Fibroblast of upper back skin (primary cell): ENCODE measurements at places on chromosomes 11 and 22.

DNA sequence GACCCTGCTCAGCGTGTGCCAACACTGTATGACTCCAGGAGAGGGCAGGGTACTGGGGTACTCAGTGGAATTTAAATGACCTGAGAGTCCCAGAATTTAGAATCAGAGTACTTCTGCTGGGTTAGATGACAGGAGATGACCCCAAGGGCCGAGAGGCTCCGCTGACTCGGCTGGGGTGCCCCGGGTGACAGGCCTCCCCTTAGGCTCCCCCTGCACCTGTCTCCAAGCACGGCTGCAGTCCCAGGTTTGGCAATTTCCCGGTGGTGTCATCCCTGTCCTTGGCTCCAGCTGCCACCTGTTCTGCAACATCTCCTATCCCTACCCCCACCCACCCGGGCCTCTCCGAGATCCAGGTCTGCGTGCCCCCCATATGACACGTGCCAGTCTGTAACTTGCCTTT lies 1.3 kb downstream of the ACTN3 start:
- DNase-seq = no peak

DNA sequence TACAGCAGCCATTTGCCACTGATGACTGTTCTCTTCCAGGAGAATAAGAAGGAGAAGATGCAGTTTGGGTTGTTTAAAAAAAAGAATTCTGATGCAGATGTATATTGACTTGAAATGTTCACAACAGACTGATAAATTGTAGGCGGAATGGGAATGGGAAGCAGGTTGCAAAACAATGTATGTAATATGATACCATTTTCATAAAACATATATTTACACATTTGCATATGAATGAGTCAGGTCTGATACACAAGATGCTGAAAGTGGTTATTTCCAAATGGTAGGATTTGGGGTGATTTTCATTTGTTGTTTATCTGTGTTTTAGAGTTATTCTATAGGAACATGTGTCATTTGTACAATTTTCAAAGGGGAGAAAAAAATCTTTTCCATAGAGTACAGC lies 9.0 kb upstream of the RCN1 start:
- no peak for DNase-seq

GRCh38 chr22:25666308-25666707 lies 75.7 kb upstream of the MYO18B start:
- DNase-seq = no peak

- DNase-seq = no peak
Measured at GRCh38 chr11:47991266-47991830, 11.0 kb downstream of the PTPRJ start.

DNA sequence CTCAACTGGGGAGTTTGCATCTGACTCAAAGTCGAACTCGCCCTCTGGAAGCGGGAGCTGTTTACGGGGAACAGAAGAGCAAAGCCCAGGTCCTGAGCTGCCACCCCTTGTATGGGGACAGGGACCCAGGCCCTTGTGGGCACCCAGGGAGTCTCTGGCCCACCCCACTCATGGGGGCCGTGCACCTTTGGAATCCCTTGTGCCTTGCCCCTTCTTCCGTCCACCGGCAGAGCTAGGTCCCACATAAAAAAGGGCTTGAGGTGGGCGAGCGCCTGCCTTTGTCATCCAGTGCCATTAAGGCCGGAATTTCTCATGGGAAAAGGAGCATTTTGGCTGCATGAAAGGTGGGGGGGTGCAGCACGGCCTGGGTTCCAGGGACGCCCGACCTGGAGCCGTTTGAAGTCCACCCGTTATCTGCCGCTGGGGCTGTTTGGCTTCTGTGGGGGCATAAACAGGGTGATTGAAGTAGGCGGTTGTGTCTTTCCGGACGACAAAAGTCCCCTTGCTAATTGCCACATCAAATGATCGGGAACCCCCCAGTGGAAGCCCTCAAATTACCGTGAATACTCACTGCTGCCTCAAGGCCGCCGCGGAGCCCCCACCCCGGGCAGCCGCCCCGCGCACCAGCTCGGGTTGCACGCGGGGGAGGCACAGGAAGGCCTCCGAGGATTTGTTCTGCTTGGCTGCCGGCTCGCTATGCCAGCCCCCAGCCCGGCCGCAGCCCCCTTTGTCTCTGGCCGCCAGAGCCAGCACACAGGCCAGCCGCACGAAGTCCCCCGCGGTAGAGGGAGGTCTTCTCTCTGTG lies 49.0 kb upstream of the FGF3 start:
- no peak for DNase-seq

DNA sequence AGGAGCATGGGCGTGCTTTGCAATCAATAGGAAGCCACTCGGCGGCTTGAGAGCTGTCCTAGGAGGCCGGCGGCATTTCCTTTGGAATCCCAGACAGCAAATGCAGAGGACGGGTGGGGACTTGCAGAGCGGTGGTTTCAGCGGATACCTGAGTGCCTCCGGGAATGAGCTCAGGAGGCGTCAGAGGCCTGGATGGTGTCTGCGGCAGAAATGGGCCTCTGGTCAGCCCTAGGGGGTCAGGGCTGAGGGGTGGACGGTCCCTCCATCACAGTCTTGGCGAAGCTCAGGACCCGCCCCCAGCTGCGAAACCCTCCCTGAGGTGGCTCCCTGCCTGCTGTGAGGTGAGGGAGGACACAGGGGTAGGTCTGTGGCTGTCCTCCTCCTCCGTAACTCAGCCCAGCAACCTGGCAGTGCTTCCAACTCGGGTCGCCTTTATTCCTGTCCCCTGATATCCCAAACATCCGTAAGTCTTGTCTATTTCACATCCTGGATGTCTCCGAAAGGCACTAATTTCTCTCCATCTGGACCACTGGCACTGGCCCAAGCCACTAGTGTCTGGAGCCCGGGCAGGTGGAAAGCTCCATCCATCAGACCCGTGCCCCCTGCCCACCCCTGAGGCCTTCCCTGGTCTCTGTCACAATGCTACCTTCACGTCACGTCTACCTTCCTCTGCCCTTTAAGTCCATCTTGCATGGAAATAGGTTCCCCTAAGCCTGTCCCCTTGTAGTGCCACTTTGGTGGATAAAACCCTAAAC lies 686.6 kb downstream of the BRD1 start:
- DNase-seq = no peak

DNA sequence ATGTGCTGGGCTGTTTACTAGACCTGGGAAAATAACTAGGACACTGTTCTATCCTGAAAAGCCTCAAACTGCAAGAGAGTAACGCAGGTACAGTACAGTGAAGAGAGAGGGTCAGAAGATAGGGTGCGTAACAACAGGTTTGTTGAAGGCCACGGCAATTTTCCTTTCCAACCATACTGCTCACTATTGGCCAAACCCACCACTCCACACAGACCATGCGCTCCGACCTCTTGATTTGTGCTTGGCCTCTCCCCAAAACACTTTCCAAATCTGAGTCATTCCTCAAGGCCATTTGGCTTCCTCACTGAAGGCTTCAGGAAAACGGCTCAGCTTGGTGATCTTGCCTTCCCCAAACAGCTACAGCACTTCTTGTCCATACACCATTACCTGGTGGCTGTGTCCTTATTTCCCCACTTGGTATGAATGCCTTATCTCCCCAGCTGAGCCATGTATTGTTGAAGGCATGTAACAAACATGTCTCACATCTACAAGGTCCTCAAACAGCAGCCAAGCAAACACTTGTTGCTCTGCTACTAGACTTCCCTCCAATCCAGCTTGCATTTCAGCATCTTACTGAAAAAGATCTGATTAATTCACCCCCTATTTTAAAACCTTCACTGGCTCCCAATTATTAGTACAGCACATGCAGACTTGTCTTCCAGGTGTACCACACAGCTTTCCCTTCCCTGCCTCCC lies 40.9 kb downstream of the TCF20 start:
- peak; percentile 15 for DNase-seq

DNA sequence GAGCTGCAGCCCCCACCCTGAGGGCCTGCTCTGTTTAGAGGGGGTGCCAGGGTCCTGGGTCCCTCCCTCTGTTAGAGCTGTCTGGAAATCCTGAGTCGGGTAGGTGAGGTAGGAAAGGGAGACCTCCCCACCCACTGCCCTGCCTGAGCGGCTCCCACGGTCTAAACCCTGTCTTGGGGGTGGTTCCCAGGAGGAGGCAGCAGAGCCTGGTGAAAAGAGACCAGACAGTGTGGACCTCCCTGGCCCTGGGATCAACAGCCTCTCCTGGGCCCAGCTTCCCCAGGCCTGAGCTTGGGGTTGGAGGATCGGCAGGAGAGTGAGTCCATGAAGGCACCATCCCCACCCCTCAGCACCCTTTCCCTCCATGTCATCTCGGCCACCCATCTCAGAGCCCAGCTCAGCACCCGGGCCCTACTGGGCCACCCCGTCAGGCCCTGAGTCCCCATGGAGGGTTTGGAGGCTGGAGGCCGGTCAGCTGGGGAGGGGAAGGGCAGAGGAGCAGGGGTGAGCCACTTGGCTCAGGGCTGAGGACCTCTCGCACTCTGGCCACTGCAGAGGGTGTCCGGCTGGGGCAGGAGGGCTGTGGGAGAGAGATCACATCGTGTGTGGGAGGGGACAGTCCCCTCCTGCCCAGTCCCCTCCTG lies 37.2 kb downstream of the RTN4R start:
- DNase-seq = no peak

DNA sequence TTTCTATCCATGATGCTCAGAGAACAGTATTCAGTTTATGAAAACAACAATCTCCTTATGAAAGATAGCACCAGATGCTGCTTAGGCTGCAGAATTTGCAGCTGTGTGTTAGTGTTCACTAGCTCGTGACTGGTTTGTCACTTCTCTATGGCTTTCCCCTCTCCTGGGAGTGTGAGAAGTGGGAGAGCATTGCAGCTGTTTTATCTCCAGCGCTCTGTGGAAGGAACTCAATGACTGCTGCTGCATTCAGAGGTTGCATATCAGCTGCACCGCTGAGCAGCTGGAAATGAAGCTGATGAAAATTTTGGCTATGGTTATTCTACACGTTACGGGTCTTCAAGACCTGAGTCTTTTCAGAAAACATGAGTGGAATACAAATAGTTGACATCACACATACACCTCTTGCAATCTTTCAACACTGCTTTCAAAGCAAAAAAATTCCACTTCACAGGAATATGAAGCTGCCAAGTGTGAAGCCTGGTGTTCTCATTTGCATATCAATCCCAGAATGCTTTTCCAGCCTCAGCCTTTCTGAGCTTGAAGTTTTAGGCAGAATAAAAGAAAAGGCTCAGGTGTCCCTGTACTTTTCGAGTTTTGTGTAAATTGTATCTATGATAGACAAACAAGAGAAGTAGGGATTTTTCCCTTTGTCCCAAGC lies 149.3 kb upstream of the DDI1 start:
- DNase-seq = no peak

DNA sequence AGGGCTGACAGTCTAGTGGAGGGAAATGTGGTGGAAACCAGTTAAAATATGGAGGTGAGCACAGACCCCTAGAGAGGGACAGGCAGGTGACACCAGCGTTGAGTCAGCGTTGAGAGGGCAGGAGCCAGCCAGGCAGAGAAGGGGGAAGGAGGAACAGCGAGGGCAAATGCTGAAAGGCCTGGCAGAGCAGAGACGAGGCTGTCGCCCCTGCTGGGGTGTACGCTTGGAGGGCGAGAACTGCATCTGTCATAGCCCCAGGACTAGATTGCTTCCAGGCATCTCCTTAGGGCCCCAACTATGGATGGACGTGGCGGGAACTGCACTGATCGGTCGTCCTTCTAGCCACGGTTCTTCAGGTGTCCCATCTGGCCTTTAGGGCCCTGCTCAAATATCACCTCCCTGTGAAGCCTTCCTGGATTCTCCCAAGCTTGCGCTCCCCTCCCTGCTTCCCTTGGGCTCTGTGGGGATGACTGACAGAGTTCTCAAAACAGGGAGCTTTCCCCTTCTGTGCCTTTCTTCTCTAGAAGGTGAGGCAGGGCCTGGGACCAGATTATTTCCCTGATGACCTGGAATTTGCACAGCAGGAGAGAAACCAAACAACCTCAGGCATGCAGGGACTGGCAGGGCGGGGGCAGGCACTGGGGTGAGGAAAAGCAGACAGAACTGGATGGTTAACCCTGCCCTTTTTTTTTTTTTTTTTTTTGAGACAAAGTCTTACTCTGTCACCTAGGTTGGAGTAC lies 11.1 kb downstream of the SYNGR1 start:
- peak; percentile 37 for DNase-seq

DNA sequence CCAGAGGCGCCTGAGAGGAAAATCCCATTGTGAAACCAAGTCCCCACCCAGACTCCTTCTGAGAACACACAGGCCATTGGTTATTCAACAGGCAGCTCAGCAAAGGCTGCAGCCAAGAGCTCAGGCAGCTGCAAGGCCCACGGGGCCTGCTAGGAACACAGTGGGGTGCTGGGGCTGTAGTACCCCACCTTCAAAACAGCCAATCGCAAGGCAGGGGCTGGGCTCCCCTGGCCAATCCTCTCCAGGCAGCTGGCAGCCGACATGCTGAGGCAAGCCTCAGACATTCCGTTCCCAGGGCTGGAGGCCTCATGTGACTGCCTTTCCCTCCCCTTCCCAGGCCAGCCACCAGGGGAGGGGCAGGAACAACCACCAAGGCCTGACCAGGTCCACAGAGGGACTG lies 6.6 kb downstream of the PRODH start:
- DNase-seq = no peak

DNA sequence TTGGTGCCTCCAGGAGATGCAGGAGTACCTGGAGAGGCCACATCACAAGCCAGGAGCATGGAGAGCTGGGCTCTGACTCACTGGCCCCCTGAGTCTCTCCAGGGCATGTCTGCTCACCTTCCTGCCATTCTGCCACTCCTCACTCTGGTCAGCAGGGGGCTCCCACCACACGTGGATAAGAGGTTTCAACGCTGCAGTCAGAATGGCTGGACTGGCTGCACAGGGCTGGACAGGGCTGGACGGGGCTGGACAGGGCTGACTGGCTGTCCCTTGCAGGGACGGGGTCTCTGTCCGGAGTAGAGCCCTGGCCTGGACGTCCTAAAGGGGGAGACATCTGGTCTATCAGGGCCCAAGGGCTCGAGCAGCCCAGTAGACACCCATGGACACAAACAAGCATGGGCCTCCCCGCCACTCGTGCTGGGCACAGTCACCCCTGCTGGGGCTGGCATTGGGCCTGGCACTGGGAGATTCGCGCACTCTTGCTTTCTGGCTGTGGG lies 34.6 kb downstream of the CYTH4 start:
- peak; percentile 84 for DNase-seq

DNA sequence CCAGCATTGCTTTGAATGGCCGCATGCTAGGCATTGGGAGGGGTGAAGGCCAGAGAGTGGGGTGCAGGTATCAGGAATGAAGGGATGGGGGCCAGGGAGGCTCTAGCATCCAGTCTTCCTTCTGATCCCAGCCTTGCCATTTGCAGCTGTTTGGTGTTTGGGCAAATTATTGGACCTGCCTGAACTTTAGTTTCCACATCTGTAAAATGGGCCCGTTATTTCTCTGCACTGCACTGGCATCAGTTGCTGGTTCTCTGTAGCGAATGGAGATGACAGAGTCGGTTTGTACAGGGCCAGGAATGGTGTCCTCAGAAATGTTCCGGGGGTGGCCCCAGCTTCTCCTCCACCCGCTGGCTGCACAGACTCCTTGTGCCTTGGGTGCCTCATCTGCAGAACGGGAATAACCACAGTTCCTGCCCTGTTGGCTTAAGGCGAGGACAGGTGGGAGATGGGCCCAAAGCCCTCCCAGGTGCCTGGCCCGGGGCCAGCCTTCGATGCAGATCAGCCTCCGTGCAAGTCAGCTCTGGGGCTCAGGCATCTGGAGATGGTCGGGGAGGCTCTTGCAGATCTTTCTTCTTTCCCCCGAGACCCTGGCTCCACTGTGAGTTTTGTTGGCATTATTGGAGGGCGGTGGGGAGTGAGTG lies 51.4 kb upstream of the SMIM38 start:
- DNase-seq = no peak

- DNase-seq = peak; percentile 88
Measured at GRCh38 chr11:65572356-65573051, at the start of gene FAM89B. FAM89B (plus strand) TSS chr11:65572538; CDS start chr11:65572670, 132 bp downstream.

GRCh38 chr11:106503901-106504300 lies 426.4 kb downstream of the AASDHPPT start:
- peak; percentile 17 for DNase-seq
